ENCODE measurements at places on chromosomes 16 and 17.
A peak's percentile ranks its signal among the peaks of the same experiment; 100 is the strongest.

DNA sequence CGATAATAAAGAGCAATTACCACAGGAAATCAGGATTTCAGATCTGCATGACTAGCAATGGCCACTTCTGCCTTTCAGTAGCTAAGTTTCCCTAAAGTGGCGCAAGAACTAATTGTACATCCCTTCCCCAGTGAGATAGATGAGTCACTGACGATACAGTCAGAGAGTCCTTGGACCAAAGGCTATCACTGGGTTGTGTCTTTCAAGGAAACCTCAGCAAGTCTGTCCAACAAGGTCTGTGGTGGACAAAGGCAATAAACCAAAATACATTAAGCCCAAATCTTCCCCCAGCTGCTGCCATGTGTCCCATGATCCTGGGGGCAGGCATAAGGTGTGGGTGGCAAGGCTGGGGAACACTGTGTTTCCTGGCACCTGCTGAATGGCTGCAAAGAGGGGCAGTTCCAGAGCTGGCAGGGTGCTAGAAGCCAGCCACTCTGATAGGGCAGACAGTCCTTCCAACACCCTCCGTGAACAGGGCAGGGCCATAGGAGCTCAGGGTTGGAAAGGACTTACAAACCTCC is 20.5 kb upstream of the MTMR4 start:
- DNase-seq: no peak

DNA sequence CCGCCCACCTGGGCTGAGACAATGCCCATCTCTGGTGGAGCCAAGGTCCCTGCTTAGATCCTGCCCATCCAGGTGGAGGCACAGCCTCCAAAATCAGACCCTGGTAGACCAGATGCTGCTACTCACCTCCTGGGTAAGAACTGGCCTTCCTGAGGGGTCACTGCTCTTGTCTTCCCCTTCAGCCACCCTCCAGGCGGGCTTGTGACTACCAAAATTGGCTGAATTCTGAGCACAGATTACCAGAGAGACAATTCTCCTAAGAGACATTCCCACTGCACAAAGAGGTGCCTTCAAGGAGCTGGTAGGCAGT is 10.9 kb downstream of the MMP2 start:
- DNase-seq: no peak

DNA sequence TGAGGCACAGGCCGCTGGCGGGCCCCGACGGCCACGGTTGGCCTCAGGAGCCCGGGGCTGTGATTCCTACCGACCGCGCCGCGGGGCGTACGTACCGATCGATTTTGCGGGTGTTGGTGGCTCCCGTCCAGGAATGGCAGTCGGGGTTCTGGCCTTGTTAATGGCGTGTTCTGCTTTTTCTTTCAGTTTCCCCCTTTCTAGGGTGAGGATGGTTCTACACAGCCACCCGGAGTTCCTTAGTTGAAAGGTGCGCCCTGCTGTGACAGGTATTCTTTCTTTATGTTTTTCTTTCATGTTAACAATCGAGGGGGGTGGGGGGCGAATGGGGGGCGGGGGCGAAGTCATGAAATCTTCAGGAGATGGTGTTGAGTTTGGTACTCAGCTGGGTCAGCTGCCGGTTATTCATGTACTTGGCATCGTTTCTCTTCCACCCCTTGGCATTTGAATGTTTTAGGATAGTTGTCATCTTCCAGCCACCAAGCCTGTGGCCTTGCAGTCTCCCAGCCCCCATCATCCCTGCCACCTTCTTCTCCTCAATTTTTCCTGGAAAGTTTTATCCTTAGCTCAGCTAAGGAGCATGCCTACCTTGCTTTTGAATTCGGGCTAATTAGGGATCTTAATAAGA is 802 bp downstream of the CYLD start:
- DNase-seq: peak; percentile 60

- DNase-seq: peak; percentile 59
These were observed 311.6 kb upstream of the MON1B start for GRCh38 chr16:76879420-76879819.

GRCh38 chr16:8928467-8928957 is 35.2 kb downstream of the USP7 start:
- no peak for DNase-seq

- DNase-seq: no peak
These were observed 679.3 kb upstream of the EEF2KMT start for GRCh38 chr16:5776876-5777275.

- DNase-seq: no peak
These were observed 169.3 kb downstream of the CYB561 start for GRCh38 chr17:63276821-63277220.

DNA sequence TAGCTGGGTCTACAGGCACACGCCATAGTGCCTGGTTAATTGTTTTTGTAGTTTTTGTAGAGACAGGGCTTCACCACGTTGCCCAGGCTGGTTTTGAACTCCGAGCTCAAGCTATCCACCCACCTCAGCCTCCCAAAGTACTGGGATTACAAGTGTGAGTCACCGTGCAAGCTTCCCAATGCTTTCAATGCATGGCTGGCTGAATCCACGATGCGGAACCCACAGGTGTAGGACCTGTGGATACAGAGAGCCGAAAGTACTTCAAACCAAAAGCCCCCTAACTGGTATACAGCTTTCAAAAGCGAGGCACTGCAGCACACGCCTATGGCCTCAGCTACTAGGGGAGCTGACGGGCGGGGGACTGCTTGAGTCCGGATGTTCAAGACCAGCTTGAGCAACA is 44.8 kb downstream of the METTL16 start:
- DNase-seq: no peak

DNA sequence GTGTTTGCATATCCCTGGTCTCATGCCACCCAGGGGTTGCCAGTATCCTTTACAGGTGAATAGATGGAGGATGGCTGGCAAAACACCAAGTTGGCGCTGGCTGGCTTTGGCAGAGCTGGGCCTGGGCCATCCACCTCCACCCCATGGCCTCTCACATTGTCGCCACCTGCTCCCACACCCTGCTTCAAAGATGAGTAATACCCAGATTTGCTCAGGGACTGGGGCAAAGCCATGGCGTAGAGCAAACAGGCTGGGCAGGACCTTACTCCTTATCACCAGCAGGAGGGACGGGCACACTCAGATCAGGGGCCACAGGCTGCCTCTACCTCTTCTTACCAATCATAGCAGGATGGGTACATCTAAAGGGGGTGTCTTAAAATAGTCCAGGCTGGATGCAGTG is 24.3 kb downstream of the PLA2G10 start:
- DNase-seq: peak; percentile 46

GRCh38 chr16:70723740-70724145 is 37.9 kb upstream of the MTSS2 start:
- DNase-seq: no peak

- DNase-seq: peak; percentile 97
These were observed 25.2 kb upstream of the CIBAR2 start for GRCh38 chr16:85137323-85138072.

GRCh38 chr16:61014869-61015268 is 1021.4 kb downstream of the CDH8 start:
- DNase-seq: no peak

DNA sequence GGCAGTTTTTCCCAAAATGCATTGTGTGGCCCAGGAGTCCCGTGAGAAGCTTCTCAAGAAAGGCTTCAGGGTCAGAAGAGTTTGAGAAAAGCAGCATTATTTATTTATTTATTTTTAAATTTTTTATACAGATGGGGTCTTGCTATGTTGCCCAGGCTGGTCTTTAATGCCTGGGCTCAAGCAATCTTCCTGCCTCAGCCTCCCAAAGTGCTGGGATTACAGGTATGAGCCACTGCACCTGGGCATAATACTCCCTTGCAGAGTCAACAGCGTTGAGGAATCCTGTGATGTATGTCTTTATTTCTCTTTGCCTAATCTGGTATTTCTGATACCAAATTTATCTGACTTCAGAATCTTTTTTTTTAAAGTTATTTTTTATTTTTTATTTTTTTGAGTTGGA is 15.2 kb downstream of the LAT start:
- DNase-seq: no peak

DNA sequence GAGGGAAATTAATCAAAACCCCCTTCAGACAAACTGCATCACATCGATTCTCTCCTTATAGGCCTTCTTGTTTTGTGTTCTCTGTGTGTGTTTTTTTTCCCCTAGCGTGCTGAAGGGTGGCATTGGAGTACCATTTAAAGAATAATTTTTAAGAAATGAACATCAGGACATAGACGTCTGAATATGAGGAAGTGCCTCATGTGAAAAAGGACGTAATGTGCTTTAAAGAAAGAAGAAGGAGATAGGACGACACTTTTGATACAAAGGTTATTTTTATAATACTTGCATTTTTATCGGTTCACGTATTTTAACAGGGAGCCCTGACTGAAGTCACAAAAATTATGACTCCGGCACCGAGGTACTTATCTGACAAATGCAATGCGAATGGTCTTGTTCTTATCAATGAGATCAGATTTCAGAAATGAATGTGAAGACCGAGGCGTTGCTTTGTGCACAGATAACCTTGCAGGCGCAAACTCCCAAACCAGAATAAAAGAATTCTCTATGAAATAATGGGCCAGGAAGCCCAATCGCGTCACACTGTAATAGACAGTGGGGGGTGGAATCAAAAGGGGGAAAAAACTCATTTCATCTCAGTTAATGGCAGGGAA is 606.3 kb downstream of the MAF start:
- no peak for DNase-seq

DNA sequence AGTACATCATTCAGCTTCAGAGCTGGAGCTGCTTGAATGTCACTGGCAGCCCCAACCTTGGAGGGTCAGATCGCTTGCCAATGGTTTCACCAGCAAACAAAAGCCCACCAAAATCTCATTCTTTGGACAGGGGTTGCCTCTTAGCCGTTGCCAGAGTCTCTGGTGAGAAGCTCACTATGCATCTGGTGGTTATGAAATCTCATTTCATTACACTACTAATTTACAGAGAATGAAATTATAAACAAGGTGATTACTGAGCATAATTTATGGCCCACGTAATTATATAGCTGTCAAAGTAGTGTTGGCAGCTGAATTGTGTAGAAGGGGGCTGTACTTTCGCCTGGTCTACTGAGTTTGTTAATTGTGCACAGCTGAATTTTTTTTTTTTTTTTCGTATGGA is 688.9 kb upstream of the KIF2B start:
- DNase-seq: no peak

GRCh38 chr16:2835638-2836493 is 5.8 kb downstream of the ZG16B start:
- DNase-seq: no peak

GRCh38 chr17:5122586-5123342 is 6.9 kb downstream of the USP6 start:
- DNase-seq: peak; percentile 38

- peak; percentile 72 for DNase-seq
These were observed 7.1 kb downstream of the CARHSP1 start for GRCh38 chr16:8861563-8862308.

- DNase-seq: no peak
These were observed 2.3 kb downstream of the SLC5A11 start for GRCh38 chr16:24848065-24848464.

GRCh38 chr16:75534560-75535205 is 1.2 kb downstream of the CHST5 start:
- no peak for DNase-seq

- peak; percentile 78 for DNase-seq
These were observed 153.4 kb upstream of the PLCG2 start for GRCh38 chr16:81625544-81626153.

DNA sequence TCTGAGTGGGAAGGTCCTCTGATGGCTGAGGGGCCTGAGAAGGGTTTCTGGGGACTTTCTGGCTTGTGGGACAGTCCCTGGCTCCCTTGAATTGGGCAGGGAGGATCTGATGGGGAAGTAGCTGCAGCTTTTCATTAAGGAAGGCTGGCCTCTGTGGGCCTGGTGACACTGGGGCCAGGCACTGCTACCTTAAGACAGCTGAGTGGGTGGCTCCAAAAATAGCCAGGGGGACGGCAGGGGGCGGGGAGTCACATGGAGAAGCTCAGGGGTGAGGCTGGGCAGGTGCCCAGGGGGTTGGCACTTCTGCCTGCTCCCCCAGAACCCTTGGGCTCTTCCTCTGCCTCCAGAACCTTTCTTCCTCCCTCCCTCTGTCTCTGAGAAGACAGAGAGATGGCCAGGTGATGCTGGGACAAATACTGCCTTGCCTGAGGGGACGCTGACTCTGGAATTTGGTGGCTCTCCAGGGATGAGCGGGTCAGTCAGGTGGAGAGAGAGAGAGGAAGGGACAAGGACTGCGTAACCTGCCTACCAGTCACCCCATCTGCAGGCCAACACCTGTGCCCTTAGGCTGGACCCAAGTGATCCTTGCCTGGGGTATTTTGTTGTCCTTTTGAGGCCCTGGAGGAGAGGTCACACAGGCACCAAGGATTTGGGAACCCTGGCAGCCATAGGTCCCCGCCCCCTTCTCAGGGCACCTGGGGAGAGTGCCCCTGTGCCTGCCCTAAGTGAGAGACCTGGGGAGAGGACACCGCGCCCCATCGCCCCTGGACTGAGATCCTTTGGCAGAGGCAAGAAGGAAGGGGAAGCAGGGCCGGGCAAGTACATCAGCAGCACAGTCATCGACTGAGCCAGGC is 1.7 kb upstream of the SGCA start:
- DNase-seq: no peak

DNA sequence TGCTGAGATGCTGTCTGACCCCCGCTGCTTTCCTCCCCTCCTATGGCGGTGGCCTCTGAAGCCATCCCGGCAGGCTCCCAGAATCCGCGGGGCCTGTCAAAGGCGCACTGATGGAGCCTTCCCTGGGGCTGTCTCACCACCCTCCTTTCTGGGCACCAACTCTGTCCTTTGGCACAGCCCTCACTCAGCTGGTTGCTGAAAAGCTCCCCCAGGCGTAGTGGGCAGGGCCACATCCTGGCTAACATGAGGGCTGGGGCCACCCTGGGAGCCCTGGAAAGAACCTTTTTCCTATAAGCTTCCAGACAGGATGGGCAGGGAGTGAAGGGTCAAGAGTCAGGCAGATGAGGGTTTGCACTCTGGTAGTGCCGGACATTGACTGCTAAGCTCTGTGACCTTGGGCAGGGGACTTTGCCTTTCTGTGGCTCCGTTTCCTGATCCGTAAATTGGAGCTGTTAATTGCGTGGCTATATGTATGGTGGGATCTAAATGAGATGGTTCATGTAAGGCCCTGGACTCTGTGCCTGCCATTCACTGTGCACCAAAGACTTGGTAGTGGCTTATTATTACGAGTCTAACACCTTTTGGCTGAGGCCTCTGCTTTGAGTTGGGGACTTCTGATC is 27.6 kb upstream of the LASP1NB start:
- no peak for DNase-seq

DNA sequence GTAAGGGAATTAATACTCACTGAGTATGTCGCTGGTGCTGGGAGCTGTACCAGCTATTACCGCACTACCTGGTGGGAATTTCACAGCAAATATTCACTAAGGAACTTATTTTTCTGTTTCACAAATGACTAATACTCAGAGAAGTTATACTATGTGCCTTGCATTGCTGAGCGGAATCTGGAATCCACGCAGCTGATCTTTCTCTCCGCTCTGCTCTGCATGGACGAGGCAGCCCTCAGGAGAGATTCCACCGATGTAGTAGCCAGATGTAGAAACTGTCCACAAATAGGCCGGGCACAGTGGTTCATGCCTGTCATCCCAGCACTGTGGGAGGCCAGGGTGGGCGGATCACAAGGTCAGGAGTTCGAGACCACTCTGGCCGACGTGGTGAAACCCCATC is 17.1 kb downstream of the NME3 start:
- DNase-seq: no peak

Measured in left lobe of liver (tissue), 2 donors.